ENCODE measurements at places on chromosomes 1 and 21.

GRCh38 chr1:151829352-151830046, 2.1 kb downstream of the RORC start:
- no peak for DNase-seq

- no peak for DNase-seq
Measured at GRCh38 chr1:54357967-54358366, 48.2 kb downstream of the SSBP3 start.

- no peak for DNase-seq
Measured at GRCh38 chr1:118902711-118903191, 85.4 kb downstream of the TBX15 start.

DNA sequence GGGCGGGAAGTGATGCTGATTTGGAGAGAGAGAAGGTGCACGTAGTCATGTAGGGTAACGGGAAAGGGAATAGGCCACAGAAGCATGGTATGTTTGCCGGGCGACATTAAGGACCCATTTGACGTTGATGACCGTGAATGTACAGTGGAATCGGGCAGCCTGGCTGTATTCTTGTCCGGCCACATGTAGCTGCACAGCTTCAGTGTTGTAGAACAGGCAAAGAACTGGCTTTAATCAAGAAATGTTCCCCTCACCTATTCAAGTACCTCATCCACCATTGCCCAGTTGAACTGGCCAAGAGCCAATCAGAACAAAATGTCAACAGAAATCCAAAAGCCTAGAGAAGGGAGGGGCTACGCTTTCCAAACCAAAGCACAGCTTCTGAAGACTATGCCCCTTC, 104.8 kb downstream of the DHRS3 start:
- no peak for DNase-seq

- no peak for DNase-seq
Measured at GRCh38 chr21:42094811-42095210, 23.7 kb downstream of the UMODL1 start.
